ENCODE measurements at places on chromosomes 7 and 10. TPM values are rescaled to one million over a fixed set of nuclear protein-coding genes. Genes with fewer than 3 reads are reported as not detected.

DNA sequence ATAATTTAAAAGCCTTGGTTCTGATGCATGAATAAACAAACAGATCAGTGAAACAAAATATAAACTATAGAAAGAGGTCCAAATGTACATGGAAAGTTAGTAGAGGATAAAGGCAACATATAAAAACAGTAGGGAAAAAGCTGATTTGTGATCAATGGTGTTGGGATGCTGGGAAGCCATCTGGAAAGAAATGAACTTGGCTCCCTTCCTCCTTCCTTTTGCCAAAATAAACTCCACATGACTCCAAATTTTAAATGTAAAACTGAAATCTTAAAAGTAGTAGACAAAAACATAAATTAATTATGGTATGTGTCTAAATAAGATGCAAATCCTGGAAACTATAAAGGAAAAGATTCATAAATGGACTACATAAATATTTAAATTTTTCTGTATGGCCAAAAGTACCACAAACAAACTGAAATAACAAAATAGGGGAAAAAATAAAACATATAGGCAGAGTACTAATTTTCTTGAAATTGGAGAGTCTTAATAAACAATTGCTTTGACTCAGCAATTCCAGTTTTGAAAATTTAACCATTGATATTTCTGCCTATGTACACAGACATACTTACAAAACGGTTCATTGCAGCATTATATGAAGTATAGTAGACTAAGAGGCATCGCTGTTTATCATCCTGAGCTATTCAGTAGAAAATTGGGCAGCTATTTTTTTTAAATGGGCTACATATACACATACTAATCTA, 77.0 kb upstream of the TRIM24 start:
- DNase-seq: no peak

DNA sequence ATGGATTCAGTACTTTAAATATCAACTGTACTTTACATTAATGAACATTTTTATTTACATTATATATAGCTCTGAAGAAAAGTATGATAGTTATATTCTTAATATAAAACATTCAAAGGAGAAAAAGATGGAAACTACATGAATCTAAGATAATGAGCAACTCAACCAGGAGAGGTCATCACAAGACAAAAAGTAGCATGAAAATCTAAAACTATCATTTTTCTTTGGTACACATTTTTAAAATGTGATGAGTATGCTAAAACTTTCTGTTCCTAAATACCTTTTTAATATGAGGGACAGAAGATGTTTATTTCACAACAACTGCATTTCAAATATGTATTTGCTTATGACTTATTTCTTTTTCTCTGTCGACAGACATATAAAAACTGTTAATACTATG, 2.4 kb downstream of the CNTNAP2 start:
- DNase-seq: peak; percentile 33

DNA sequence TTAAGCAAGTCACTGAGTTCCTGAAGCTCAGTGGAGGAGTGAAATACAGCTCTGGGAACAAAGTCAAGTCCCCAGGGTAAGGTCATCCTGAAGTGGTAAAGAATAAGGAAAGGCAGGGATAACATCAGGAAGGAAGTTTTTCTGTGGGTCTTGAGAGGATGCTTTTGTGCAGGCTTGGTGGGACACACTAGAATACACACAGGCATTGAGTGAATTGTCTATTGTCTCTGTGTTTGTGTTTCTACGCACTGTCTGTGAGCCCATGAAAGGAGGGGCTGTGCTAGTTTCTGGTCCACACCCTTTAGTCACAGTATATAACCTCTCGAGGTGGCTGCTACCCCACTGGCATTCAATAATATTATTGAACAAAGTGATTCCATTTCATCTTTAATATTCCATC, 95.8 kb upstream of the ABCB5 start:
- no peak for DNase-seq

DNA sequence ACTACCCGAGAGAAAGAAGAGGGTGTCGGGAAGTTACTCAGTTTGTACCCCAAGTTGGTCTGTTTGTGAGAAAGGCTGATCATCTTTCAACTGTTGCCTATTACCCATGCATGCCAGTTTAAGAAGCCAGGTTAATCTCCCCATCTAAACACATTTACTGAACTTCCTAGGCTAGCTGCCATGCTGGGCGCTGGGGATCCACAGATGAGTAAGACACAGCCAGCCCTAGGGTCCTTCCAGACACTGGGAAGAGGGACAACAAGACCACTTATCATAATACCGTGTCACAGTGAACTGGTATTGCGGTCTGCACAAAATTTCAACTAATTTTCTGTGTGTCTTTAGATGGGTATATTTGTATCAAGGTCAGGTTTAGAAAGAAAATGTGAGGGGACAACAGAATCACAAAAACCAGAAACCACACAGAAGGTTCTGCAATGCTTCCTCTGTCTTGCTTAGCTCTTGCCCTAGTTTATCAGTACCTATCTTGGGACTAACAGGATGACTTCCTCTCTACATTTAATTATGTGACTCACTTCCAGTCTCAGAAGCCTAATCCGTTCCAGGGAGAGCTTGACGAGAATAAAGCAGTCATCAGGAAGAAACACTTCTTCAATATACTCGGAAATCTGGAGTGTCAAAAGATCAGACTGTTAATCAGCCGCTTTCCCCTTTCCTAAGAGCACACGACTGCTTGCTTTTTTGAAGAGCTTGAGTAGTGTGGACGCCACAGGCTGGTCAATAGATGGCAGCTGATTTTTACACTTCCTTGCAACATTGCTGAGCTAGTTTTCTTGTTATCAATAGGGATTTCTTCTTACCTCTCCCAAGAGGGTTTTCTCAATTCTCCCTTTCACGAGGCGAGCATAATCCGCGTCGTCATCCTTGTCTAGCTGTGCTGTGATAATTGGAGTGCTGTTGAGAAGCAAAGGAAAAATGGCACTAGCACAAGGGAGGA, 45.7 kb downstream of the POLR3A start:
- peak; percentile 52 for DNase-seq

GRCh38 chr10:38093816-38094157, 350 bp upstream of the ZNF37A start:
- no peak for DNase-seq

GRCh38 chr7:135512135-135512887, 2.4 kb upstream of the CNOT4 start:
- DNase-seq: peak; percentile 68

GRCh38 chr7:36683695-36684357, 40.5 kb downstream of the AOAH start:
- no peak for DNase-seq

GRCh38 chr10:21995557-21995956, 8.0 kb downstream of the DNAJC1 start:
- DNase-seq: no peak

DNA sequence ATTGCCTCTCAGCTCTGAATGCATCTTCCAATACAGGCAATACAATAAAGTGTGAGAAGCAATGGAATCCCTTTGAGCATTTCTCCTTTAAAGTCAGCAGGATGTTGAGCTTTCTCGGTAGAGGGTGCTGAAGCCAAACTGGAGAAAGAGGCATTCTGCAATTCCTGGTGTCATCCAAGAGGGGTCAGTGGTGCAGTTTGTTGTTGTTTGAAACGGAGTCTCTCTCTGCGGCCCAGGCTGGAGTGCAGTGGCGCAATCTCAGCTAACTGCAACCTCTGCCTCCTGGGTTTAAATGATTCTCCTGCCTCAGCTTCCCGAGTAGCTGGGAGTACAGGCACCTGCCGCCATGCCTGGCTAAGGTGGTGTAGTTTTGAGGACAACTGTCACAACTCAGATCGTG, 486.5 kb downstream of the CALN1 start:
- peak; percentile 16 for DNase-seq

GRCh38 chr10:87761892-87762291, 56.1 kb downstream of the ATAD1 start:
- no peak for DNase-seq

- DNase-seq: no peak
These were observed 29.2 kb upstream of the MKX start for GRCh38 chr10:27774831-27775230.

DNA sequence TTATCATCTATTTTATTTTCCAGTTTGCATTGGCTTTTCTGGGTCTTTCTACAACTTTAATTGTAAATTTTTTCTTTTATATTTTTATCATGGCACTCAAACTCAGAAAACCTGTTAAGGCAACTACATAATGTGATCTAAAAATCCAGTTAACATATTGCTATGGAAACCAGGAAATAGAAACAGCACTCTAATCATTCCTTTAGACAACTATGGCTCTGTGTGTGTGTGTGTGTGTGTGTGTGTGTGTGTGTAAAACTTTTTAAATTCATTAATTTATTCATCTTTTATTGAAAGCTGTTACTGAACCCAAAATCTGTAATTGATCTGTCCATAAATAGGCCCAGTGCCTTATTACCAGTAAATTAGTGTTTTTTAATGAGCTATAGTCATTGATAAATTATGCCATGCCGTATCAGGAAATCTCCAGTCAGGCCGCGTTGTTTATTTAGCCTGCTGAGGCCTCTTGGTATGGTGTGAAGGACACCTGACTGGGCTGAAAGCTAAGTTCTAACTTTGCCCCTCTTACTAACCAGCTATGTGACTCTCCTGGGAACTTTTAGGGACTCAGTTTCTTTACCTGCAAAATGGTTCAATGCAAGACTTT, 1.5 kb upstream of the MET start:
- DNase-seq: no peak

GRCh38 chr7:25478925-25479324, 250.6 kb upstream of the NPVF start:
- DNase-seq: no peak

DNA sequence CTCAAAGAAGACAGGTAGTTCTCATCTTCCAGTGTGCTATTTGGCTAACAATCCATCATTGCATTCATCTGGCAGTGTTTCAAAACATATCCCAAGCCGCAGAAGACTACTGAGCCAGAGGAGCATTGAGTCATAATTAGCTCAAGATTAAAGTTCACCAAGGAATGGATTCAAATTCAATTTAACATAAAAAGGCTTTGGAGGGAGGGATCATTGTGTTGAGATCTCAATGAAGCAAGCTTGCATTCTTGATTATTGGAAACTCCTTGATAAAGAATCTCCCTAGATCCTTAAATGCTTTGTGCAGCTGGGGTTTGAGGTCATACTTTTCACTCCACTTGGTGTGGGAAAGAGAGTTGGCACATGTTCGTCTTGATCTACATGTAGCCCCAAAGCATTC, 142.8 kb upstream of the SEMA3A start:
- no peak for DNase-seq

- DNase-seq: peak; percentile 38
These were observed 29.8 kb downstream of the NDUFB2 start for GRCh38 chr7:140726281-140726680.

- no peak for DNase-seq
These were observed 82.6 kb upstream of the AOAH start for GRCh38 chr7:36806891-36807290.

- DNase-seq: no peak
These were observed 484.0 kb upstream of the ZWINT start for GRCh38 chr10:56844978-56845529.

- DNase-seq: no peak
These were observed 9.4 kb upstream of the PPIA start for GRCh38 chr7:44787041-44787440.

DNA sequence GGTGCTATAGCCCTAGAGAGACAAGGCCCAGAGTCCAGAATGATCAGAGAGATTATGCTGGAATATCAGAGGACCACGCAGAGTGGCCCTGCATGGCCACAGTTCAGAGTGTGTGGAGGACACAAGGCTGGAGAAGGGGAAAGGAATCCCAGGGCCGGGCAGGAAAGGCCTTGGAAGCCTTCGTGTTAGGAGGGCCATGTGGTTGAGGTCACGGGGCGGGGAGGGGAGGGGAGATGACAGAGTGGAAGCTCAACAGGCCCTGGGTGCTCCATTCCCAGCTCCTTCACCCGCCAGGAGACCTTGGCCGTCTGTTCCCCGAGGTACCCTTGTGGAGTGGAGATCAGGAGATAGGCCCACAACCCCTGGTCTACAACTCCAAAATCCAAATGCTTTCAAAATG, 13.2 kb upstream of the EN2 start:
- no peak for DNase-seq

DNA sequence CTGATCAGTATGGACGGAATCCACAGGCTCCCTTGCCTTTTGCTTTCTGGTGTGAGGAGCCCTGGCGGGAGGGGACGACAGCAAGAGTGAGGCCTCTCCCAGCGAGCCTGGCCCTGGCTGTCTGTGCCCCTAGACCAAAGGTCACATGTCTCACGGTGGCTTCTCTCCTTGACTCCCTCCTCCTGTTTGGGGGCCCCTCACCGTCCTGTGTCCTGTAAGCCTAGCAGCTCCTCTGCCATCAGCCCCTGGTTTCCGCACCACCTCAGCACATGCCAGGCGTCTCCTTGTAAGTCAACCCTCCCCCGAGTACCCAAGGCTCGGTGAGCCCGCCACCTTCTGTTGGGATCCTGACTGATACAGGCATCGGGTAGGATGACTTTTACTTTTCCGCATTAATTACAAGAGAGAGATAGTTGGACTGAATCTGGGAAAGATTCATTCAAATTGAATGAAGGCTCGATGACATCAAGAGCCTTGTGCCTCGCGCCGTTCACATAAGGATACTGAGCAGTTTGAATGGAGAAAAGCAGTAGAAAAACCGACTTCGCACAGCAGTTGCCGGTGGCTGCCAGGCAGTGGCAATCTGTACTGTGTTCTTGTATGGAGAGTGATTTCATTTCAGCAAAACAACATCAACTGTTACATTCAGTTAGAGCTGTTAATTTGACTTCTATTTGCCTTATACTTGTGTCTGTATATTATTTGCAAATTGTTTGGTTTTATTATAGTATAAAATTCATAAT, 119.8 kb downstream of the XRCC2 start:
- no peak for DNase-seq

- no peak for DNase-seq
These were observed 191.3 kb upstream of the GALNT17 start for GRCh38 chr7:70940597-70940996.

DNA sequence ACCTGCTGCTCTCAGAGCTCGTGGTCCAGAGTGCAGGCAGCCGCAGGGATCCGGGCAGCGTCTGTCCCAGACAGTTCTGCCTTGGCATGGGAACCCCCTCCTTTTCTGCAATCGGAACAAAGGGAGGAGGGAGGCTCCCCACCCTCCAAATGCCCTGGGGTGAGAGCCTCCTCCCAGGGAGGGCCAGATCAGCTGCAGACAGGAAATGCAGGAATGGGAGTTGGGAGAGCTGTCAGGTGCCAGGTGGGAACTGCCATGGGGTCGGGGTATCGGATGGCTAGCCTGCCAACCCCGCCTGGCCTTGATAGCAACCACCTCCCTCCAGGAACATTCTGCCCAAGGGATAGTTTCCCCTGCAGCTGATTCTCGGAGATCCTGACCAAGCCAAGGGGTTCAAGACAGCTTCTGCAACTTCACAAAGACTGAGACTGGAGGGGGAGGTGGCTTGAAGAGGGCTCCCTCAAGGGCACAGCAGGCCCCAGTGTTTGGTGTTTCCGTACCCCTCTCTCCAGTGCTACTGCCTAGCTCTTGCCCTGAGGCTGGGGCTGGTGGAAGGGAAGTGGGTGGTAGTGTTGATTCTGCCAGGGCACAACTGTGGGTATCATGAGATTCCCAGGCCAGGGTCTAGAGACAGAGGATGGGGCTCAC, at the start of gene CALML5:
CALML5 (minus strand) TSS at position 78 of the 648 bp plus-strand sequence. CDS start 132 bp downstream, outside the sequence.
- DNase-seq: no peak

LIPK gene
- polyA plus RNA-seq: not detected

CALCR gene
- 0.12 TPM for polyA plus RNA-seq

RBP4 gene
- not detected for polyA plus RNA-seq

NFE2L3 gene
- polyA plus RNA-seq: 50.8 TPM

ACTL6B gene
- 0.67 TPM for polyA plus RNA-seq

FOXP2 gene
- polyA plus RNA-seq: not detected

CCL24 gene
- not detected for polyA plus RNA-seq
